Umbilical cord (tissue), 2 donors: ENCODE measurements at places on chromosomes 7 and 10. TPM values are rescaled to one million over a fixed set of nuclear protein-coding genes. Genes with fewer than 3 reads are reported as not detected.

Gene ZCCHC24
- 33.7 TPM for total RNA-seq

Gene GNAI1
- total RNA-seq: 99.2 TPM

Gene GPR15LG
- total RNA-seq: 5.1 TPM

Gene NHLRC2
- 21.4 TPM for total RNA-seq

Gene CHST3
- 30.8 TPM for total RNA-seq

Gene CLRN3
- total RNA-seq: not detected

Gene CRTAC1
- 2.2 TPM for total RNA-seq

Gene GIMAP7
- total RNA-seq: 0.48 TPM

Gene GIMAP5
- 10.1 TPM for total RNA-seq

Gene MBL2
- total RNA-seq: 1.2 TPM

Gene PKD1L1
- under 0.01 TPM for total RNA-seq

Gene FFAR4
- 0.96 TPM for total RNA-seq

Gene BEND7
- 7.5 TPM for total RNA-seq

Gene CDCA7L
- total RNA-seq: 36.4 TPM
